GM23338 (cell line): ENCODE measurements at places on chromosomes 6 and 20.

DNA sequence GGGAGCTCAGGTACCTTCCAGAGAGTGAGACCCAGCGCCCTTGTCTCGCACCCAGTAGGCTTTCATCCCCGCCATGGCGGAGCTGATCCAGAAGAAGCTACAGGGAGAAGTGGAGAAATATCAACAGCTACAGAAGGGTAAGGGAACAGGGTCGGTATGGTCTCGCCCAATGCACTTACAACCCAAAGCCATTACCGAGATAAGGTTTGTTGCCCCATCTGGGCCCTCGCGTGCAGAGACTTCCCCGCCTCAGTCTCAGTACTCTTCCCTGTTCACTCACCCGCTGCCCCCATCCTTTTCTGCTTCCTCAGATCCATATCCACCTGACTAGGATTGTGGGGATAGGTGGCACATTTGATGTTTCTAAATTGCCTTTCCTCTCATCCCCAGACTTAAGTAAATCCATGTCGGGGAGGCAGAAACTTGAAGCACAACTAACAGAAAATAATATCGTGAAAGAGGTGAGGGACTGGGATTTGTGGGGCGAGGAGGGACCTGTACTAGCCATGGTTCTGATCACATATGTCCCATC, 449 bp downstream of the PFDN6 start:
- DNase-seq, result no peak

GRCh38 chr20:17661121-17661744, 20.8 kb downstream of the RRBP1 start:
- no peak for DNase-seq

- no peak for DNase-seq
Observed at GRCh38 chr20:58995461-58996225, 11.4 kb downstream of the CTSZ start.

DNA sequence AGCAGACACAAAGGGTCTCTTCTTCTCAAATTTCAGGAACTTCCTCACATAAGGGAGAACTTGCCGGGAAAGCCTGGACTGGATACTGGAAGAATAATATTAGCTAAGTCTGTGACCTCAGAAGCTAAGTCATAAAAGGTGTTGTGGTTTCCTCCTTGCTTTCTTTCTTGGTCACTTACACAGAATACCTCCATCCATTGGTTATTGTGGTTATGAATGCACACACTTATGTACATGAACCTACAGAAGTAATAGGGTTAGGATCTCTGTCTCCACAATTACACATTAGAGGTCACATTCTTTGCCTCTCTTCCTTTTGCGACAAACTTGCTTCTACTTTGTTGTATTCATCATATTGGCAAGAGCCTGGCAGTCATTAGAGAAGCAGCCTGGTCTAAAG, 40.4 kb downstream of the ZNF391 start:
- no peak for DNase-seq

GRCh38 chr20:25273046-25273445, 25.2 kb downstream of the PYGB start:
- no peak for DNase-seq

- no peak for DNase-seq
Observed at GRCh38 chr6:165794179-165794601, 131.1 kb upstream of the PDE10A start.

- DNase-seq, result no peak
Observed at GRCh38 chr6:15327271-15327670, 81.4 kb downstream of the JARID2 start.

DNA sequence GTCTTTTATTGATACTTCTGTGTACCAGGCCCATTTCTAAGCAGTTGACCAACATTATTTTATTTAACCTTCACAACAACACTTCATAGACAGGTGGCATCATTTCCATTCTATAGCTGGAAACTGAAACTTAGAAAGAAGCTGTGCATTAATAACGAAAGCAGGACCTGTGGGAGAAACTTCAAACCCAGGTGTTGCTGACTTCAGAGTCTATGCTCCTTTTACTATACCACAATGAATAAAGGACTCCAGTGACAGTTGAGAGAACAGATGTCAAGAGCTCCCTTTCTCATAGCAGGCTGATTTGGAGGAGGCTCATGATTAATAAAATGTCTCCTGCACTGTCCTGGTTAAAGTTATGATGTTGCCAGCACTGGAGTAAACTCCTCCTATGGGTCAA, 56.6 kb upstream of the POU3F2 start:
- DNase-seq, result no peak

DNA sequence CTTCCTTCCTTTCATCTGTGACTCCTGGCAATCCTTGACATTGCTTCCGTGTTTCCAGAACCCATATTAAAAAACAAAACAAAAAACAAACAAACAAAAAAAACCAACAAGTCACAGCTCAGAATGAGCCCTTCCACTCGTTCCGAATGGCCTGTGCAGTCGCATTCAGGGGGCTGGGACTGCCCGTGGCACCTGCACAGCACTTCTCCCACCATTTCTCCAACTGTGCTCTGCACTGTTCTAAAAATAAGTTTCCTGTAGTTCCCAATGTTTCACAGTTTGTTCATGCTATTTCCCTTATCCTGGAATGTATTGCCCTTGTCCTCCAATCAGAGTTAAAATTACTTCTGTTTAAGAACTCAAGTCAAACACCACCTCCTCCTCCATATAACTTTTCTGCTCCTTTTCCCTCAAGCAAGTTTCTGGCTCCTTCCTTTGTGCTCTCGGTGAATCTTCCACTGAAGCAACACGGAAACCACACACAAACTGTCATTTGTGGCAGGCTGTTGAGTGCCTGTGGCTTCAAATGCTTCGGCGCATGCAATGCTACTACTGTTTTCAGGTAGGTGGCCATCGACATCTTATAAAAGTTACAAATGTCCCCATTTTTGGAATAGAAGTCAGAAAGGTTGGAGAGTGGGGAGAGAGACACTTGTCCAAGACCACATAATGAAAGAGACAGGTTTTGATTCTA, 57.7 kb downstream of the PDE10A start:
- no peak for DNase-seq

- DNase-seq, result no peak
Observed at GRCh38 chr20:35328689-35329088, 36.5 kb upstream of the FAM83C start.

- DNase-seq, result peak; percentile 92
Observed at GRCh38 chr6:134074151-134075055, 22.0 kb upstream of the SLC2A12 start.

GRCh38 chr6:114312931-114313330, 29.9 kb downstream of the HS3ST5 start:
- DNase-seq, result no peak

DNA sequence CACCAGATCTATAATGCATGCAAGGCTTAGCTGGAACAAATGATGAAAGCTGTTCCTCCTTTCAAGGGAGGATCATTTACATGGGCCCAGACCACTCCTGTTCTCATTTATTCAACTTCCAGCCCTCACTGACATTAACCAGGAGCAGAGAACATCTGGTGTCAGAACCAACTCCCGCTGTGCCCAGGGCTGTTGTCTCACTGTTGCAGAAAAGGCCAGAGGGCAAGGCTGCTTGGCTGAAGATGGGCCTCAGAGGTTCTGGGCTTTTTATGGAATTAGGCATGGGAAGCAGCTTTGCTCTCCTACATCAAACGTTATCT, 164.2 kb downstream of the GMPR start:
- DNase-seq, result no peak

GRCh38 chr6:2920671-2921112, 17.6 kb upstream of the SERPINB9 start:
- DNase-seq, result peak; percentile 60

GRCh38 chr20:36538026-36538722, 3.1 kb upstream of the MYL9 start:
- DNase-seq, result no peak

GRCh38 chr6:162184465-162184864, 543.1 kb downstream of the PRKN start:
- DNase-seq, result no peak

- DNase-seq, result no peak
Observed at GRCh38 chr20:4870906-4871305, 130.4 kb downstream of the SLC23A2 start.

DNA sequence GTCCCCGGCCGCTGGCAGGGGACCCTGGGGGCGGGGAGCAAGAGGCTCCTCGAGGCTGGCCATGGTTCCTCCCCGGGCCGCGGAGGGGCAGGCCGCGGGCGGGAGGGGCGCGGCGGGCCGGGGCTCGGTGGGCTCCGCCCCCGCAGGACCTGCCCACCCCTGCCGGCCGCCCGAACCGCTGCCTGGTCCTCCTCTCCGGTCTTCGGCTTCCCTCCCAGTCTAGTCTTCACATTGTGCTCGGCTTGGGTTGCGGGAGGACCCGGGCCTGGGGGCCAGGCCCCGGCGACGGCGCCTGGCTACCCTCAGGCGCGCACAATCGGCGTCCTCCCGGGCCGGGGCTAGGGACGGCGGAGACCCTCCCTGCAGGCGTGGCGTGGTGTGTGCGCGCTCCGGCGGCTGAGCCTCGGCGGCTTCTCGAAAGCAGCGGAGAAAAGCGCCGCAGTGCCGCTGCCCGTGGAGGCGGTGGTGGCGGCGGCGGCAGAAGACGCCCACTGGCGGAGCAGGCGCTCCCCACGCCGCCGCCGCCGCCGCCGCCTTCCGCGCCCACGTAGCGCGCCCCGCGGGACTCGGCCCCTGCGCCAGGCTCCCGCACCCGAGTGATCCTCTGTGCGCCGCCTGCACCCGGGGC, at the start of gene PDE10A:
Gene PDE10A (minus strand): TSS at position 493 of the 628 bp plus-strand sequence. CDS start 430 bp downstream, at position 63.
- DNase-seq, result peak; percentile 63

GRCh38 chr6:142367501-142368018, 65.8 kb downstream of the ADGRG6 start:
- no peak for DNase-seq

- no peak for DNase-seq
Observed at GRCh38 chr6:69935079-69935478, 68.7 kb downstream of the COL19A1 start.

DNA sequence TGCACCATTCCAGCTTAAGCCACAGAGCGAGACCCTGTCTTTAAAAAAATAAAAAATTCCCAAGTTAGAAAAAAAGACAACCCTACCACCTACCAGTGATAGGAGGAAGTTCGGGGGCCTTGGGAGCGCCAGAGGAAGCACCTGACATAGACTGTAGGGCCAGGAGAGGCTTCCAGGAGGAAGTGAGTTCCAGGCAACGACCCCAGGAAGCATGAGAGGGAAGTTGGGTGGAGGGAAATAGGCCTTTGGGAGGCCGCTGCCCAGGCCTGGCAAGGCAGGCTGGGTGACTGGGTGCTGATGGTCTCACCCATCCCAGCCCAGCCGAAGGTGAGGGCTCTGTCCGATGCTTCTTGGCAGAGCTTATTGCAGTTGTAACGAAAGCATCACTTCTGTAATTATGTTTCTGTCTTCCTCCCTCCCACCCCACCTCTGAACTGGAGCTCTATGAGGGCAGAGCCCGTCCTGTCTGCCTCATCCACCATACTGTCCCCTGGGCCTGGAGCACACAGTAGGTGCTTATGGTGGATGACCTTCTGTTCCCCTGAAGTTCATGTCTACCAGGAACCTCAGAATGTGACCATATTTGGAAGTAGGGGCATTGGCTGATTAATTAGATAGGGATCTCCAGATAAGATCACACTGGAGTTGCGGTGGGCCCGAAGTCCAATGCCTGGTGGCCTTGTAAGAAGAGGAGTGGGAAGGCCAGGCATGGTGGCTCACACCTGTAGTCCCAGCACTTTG, 54.1 kb downstream of the UBE2V1 start:
- no peak for DNase-seq

DNA sequence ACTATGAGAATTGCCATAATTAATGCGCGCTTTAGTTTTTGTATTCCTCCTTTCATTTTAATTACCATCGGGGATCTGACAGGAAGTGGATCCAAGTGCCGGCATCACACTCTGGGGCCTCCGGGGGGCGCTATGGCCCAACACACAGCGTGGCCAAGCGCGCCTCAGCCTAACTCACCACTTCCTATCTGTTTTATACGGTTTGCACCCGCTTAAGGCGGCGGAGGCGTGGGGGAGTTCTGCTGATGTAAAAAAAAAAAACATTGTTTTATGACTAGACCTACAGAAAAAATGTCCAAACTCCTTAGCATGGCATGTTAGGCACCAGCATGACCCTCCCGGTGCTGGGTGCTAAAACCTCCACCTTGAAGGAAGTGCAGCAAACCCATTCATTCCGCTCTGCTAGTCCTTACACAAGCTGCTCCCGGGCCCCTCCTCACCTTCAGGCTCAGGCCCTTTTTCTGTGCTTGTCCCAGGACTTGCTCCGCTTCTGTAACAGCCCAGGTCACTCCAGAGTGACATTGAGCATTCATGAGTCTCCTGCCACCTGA, 4.5 kb upstream of the EBF4 start:
- peak; percentile 87 for DNase-seq

GRCh38 chr6:71496018-71496721, 207.6 kb downstream of the OGFRL1 start:
- no peak for DNase-seq

GRCh38 chr20:37915800-37916570, 13.1 kb downstream of the VSTM2L start:
- peak; percentile 53 for DNase-seq

GRCh38 chr6:106106276-106107042, 20.3 kb downstream of the PRDM1 start:
- no peak for DNase-seq

DNA sequence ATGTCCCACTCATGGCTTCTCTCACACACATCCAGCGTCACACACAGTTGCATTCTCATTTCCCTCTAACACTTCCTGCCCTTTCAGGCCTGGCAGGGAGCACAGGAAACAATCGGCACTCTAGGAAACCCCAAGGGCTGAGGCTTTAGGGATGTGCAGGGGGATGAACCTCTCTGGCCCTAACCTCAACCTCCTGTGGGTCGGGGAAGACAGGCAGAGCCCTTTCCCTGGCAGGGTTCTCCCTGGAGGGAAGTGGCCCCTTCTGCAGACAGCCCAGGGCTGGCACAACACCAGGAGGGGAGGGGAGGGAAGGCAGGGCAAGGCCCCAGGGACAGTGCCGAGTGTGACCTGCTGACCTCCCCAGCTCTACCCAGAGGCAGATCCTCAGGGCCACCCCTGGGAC, 2.7 kb downstream of the TEAD3 start:
- peak; percentile 66 for DNase-seq

DNA sequence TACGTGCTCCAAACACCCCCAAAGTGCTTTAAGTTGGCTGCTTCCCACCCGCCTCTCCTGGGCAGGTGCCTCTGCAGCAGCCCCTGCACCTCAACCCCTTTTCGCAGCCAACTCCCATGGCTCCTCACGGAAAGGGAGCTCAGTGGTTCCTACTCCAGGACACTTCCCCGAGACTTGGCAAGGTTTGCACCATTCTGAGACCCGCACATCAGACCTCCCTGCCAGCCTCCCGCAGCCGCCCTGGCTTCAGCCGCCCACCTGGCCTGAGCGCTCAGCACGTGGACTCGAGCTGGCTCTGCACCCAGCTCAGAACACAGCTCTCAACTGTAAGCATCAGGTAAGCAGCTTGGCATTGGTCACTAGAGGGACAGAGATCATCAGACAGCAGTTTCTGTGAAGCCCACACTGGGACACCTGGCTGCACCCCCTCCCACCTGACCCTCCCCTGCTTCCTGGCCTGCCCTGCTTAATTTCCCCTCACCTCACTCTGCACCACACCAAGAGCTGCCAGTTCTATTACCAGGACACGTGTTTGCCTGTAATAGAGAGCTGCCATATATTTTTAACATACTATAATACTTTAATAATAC, 28.5 kb downstream of the GMDS start:
- peak; percentile 40 for DNase-seq

- no peak for DNase-seq
Observed at GRCh38 chr20:63821811-63822210, 9.3 kb downstream of the ZBTB46 start.

GRCh38 chr6:71187141-71187540, 101.5 kb upstream of the OGFRL1 start:
- no peak for DNase-seq
